ENCODE measurements at places on chromosomes 6 and 20.

DNA sequence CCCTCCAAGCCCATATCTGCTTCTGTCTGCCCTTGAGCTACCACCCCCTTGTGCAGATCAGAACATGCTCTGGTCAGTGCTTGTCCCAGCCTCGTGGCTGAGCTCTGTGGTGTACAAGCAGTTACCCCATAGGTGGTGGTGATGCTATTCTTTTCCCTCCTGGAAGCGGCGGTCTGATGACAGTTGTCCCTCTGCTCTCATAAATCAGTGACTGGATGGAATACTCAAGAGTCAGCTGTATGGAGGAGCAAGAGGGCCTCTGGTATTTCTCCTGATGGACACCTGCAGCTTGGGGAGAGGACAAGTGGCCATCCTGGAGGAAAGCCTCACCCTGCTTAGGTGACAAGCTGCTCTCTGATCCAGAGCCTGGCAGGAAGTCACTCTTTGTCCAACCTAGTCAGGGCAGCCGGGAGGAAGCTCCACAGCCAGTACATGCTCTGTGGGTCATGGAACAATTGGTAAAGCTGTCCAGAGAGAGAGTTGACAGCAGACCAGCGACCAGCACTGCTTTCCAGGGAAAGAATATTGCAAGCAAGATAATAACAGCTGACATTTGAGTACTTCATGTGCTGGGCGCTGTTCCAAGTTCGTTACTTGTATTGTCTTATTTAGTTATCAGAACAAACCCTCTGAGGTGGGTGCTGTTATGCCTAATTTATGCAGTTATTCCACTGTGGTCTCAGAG is 47.1 kb downstream of the SCAND1 start:
- no peak for DNase-seq

GRCh38 chr20:35739294-35740163 is 2.5 kb downstream of the RBM39 start:
- no peak for DNase-seq

GRCh38 chr6:42378125-42378524 is 73.6 kb downstream of the TRERF1 start:
- peak; percentile 44 for DNase-seq

DNA sequence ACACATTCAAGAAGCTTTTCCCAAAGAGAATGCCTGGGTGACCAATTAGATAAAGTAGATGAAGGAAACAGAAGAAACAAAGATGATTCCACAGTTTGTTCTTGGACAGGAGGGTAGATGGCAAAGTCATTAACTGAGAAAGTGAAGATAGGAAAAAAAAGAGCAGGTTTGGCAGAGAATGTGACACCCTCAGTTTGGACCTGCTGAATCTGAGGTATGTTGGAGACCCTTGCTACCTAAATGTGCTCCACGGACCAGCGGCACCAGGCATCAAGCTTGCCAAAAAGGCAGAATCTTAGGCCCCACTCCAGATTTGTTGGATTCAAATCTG is 49.7 kb downstream of the ARHGAP18 start:
- no peak for DNase-seq

GRCh38 chr20:56566621-56567020 is 33.6 kb downstream of the FAM209B start:
- no peak for DNase-seq

DNA sequence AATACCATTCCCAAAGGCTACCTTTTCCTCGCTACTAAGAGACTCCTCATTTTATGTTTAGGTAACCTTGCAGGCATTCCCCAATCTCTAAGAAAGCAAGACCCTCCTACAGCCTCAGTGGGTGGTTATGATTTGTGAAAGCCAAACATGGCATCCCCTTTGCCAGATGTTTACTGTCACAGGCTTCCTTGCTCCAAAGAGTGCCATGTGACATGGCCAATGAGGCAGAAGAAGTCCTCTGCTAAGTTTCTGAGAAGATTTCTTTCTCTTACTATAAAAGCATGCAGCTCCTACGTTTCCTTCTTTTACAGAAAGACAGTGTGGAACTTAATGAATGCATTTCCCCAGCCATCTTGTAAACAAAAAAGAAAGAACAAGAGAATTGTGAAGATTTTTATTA is 688.2 kb downstream of the TBC1D32 start:
- no peak for DNase-seq

DNA sequence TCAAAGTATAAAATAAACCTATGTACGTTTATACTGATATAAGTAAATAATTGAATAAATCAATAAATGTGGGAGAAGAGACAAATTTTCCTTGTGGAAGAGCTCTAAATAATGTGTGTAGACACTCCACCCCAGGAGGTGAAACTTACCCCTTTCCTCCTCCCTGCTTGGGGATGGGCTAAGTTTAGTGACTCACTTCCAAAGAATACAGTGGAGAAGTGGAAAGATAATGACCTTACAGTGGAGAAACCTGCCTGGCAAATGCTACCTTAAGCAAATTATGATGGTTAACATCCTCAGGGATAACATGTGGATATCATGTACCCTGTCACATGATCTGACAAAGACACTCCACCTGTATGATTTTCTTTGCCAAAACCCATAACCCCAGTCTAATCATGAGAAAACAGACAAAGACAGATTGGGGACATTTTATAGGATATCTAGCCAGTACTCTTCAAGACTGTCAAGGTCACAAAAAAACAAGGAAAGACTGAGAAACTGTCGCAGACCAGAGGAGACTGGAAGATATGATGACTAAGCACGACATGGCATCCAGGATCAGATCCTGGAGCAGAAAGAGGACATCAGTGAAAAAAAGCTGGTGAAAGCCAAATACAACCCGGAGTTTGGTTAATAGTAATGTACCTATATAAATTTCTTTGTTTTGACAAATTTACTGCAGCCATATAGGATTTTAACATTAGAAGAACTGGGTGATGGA is 195.5 kb upstream of the PRDM1 start:
- no peak for DNase-seq

- DNase-seq = no peak
These were observed 380.0 kb downstream of the BTBD9 start for GRCh38 chr6:38259736-38260135.

GRCh38 chr6:43129434-43130194 is 41.5 kb upstream of the SRF start:
- DNase-seq = no peak

DNA sequence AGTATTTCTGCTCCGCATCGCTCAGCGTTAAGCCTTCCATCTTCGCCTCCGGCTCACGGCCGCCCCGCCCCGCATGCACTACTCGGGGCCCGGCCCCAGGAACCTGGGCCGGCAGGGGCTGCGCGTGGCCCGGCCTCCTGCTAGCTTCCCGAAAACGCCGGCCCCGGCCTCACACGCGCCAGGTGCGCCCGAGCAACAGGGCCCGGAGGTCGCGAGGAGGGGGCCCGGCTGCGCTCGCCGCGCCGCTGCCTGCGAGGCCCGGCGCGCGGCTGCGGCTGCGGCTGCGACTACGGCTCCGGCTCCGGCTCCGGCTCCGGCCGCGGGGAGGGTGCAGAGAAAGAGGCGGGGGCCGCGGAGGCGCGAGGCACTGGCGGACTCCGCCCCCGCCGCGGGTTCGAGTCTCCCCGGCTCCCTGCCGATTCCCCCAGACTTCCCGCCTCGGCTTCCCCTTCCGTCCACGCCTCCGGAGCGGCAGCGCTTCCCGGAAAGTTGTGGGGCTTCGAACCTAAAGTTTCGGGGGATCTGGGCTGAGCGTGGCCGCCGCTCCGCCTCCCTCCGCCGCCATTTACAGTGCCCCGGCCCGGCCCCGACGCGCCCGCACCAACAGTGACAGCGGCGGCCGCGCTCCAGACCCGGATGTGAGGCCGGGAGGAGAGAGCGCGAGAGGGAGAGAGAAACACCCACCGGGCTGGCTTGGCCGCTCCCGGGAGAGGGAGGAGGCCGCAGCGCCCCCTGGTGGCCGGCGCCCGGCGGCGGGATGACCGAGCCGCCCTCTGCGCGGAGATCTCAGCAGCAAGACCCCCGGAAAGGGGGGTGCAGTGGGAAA is at the start of gene REPS1:
TSS of gene REPS1 (minus strand) at position 611 of the 826 bp plus-strand sequence. CDS start at position 40, 571 bp downstream.
- DNase-seq = peak; percentile 89

GRCh38 chr6:157272866-157273755 is 50.2 kb downstream of the TMEM242 start:
- DNase-seq = no peak

DNA sequence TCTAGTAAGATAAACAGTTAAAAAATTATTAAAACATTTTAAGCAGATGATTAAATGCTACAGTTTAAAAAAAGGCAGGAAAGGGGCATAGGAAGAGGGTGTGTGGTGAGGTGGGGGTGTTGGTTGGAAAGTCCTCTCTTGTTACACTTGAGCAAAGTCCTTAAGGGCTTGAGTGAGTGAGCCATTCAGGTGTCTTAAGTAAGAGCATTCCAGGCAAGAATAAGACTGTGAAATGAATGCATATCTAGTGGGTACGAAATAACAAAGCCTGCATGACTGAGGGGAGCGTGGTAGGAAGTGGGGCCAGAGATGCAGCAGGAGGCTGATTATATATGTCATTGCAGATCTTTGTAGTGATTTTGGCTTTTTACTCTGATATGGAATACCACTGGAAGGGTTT is 5.1 kb downstream of the CDKAL1 start:
- no peak for DNase-seq

GRCh38 chr20:5650280-5650691 is 99.9 kb upstream of the SHLD1 start:
- DNase-seq = no peak

DNA sequence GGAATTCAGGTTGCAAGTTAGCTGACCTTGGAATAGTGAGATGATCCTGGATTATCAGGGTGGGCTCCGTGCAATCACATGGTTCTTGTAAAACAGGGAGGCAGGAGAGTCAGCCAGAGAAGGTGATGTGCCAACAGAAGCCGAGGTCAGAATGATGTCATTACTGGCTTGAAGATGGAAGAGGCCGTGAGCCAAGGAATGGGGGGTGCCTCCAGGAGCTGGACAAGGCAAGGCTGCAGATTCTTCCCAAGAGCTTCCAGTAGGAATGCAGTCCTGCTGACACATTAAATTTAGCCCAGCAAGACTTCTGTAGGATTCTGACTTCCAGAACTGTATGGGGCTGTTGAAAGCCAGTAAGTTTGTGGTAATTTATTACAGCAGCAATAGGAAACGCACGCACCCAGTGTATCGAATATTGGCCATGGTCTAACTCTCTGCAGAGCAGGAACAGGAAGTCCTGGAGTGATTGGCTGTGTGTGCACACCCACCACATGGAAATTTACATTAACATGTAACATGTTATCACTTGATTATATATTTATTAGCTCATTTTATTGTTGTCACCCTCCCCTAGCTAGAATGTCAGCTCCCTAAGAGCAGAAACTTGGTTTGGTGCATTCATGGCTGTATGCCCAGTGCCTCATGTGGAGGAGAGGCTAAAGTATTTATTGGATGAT is 19.1 kb downstream of the SLC24A3 start:
- no peak for DNase-seq

- DNase-seq = no peak
These were observed 248.4 kb upstream of the HSF2 start for GRCh38 chr6:122151066-122151465.

GRCh38 chr6:168442646-168443045 is 1.7 kb downstream of the SMOC2 start:
- no peak for DNase-seq

DNA sequence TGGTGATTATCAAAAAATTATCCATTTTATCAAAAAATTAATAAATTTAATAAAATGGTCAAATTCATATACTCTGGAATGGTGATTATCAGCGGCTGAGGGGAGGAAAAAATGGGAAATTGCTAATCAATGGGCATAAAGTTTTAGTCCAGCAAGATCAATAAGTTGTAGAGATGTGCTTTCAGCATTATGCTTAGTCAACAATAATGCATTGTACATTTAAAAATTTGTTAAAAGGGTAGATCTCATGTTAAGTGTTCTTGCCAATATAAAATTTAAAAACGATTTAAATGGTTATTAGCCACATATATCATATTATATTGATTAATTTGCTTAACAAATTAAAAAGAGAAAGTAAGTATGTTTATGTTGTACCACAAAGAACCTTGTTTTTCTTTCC is 56.6 kb downstream of the HS3ST5 start:
- no peak for DNase-seq

- no peak for DNase-seq
These were observed 262.9 kb downstream of the CDH4 start for GRCh38 chr20:61514805-61515505.

GRCh38 chr20:25669826-25670422 is 26.7 kb downstream of the ZNF337 start:
- no peak for DNase-seq

- DNase-seq = no peak
These were observed 43.9 kb upstream of the CD93 start for GRCh38 chr20:23129891-23130621.

GRCh38 chr20:42986143-42986773 is 203.4 kb downstream of the PTPRT start:
- no peak for DNase-seq

GRCh38 chr6:5090603-5091002 is 5.5 kb downstream of the PPP1R3G start:
- no peak for DNase-seq

- peak; percentile 65 for DNase-seq
These were observed 78.0 kb downstream of the PTPN1 start for GRCh38 chr20:50588034-50588736.

GRCh38 chr6:153476243-153476642 is 345.2 kb upstream of the RGS17 start:
- no peak for DNase-seq

GRCh38 chr20:22699396-22699795 is 115.0 kb upstream of the FOXA2 start:
- no peak for DNase-seq

All from CD8-positive, alpha-beta memory T cell (primary cell).